ENCODE measurements at places on chromosomes 6 and 20.

GRCh38 chr6:147418523-147418922, 90.0 kb upstream of the SAMD5 start:
- DNase-seq, result no peak

DNA sequence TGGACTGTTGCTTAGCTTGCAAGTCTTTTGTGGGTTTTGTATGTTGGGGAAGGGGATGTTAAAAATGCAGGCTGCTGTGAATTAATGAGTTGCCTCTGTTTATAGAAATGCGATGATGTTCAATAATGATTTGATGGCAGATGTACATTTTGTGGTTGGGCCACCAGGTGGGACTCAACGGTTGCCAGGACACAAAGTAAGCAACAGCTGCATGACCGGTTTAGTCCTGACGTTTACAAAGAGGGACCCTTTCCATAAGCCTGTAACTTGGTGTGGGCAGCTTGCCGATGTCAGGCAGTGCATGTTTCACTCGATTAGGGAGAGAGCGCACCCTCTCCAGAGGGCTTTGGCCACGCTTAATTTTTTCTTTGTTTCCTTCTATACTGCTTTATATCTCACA, 1.3 kb downstream of the BTBD3 start:
- DNase-seq, result no peak

DNA sequence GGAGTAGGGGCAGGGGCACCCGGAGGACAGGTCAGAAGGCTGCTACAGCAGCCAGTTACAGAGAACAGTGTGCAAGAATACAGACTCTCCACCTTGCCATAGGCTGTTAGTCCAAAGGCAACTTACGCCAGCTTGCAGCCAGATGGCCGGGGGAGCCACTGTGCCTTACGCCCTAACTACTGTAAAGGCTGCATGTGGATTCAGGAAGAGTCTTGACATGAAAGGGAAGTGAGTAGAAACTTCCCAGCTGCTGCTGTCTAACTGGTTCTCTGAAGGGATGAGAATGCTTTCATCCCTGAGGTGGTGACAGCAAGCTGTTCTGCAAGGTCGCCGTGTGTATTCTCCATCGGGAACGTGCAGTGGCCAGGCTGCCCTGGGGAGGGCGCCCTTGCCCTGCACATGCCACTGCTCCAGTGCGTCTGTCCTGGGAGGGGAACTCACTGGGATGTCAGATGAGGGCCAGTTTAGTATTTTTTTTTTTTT, 46.1 kb downstream of the LYRM4 start:
- no peak for DNase-seq

- DNase-seq, result no peak
These were observed 69.2 kb downstream of the PLEKHG1 start for GRCh38 chr6:150668900-150669302.

- DNase-seq, result no peak
These were observed 80.9 kb downstream of the SESN1 start for GRCh38 chr6:109013656-109014305.

DNA sequence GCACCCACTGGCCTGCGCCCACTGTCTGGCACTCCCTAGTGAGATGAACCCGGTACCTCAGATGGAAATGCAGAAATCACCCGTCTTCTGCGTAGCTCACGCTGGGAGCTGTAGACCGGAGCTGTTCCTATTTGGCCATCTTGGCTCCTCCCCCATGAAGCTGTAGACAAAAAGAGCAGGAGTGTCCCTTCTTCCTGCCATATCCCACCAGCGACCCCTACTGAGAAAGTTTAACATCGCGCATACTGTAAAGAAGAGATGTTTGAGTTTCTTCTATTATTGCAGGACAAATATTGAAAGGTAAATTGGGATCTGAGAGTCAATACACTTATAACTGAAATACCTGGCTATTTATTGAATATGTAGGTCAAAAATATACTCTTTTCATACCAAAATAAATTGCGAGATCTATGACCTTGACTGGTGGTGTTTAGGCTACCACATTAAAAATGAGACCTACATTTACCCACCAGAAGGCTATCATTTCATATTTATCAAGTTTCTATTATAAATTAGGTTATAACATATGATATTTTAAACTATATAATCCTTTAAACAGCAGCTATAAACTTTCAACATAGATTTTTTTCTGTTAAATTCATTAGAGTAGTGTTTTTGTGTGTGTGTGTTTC, 586.3 kb downstream of the HTR1B start:
- no peak for DNase-seq

All from effector CD4-positive, alpha-beta T cell (primary cell).